Fibroblast of skin of left quadriceps (primary cell): ENCODE measurements at places on chromosomes 13 and 19.

GRCh38 chr19:33259539-33259938 lies 33.9 kb upstream of the SLC7A10 start:
- DNase-seq: no peak

- DNase-seq: no peak
Measured at GRCh38 chr13:21620861-21621260, 16.9 kb upstream of the MICU2 start.

DNA sequence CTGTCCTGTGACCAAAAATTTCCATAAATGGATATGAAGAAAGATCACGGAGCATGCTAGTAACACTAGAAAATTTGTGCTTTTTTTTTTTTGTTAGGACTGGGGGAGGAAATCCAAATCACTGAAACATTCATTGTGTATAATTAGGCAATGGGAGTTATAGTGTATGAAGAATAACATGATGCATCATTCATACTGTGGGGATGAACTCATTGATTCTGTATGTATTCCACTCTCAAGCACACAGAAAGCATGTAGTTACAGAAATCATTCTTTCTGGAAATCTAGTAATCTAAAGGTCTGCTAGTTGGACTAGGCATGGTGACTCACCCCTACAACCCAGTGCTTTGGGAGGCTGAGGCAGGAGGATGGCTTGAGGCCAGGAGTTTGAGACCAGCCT lies 749.7 kb downstream of the DIAPH3 start:
- DNase-seq: no peak

- no peak for DNase-seq
Measured at GRCh38 chr13:86906127-86906874, 764.9 kb upstream of the SLITRK5 start.

- no peak for DNase-seq
Measured at GRCh38 chr13:51283371-51283770, 56.1 kb upstream of the SERPINE3 start.

DNA sequence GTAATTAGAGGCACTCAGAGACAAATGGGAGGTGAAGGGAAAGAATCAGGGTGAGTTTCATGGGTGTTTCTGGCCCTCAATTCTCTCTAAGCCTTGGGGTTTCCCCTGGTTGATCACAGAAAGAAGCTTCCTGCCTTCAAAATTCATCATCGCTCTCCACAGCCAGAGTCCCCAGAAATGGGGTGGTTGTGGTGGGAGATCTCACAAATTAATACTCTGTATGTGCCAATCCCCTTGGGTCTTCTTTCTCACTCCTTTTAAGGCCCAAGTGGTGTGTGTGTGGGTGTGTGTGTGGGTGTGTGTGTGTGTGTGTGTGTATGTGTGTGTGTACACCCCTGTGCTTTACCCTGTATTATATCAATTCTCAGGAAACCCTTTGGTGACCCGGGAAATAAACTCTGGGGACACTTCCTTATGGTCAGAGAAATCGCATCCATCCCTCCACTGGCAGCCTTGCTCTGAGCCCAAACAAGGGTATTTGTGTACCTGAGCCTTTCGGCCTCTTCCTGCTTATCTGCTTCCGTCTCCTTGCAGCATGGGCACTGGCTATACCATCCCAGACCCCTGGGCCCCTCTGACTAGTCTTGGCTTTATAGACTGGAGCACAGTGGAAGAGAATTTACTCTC lies 2.8 kb upstream of the FCGBP start:
- DNase-seq: no peak

DNA sequence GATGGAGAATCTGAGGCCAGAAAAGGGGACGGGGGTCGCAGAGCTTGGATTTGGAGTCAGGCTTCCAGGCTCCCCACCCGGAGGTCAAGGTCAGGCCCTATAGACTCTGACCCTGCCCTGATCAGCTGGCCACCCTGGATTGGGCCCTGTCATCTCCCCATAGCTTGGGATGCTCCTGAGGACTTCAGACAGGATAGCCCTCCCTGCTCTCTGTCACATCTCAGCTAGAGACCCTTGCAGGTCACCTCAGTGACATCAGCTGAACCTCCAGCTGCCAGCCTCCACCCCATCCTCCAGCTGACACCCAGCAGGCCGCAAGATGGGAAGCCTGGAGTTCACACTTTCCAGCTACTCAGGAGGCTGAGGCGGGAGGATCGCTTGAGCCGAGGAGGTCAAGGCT lies 2.8 kb upstream of the TPM4 start:
- DNase-seq: no peak

- no peak for DNase-seq
Measured at GRCh38 chr13:42239161-42239560, 32.8 kb upstream of the AKAP11 start.

DNA sequence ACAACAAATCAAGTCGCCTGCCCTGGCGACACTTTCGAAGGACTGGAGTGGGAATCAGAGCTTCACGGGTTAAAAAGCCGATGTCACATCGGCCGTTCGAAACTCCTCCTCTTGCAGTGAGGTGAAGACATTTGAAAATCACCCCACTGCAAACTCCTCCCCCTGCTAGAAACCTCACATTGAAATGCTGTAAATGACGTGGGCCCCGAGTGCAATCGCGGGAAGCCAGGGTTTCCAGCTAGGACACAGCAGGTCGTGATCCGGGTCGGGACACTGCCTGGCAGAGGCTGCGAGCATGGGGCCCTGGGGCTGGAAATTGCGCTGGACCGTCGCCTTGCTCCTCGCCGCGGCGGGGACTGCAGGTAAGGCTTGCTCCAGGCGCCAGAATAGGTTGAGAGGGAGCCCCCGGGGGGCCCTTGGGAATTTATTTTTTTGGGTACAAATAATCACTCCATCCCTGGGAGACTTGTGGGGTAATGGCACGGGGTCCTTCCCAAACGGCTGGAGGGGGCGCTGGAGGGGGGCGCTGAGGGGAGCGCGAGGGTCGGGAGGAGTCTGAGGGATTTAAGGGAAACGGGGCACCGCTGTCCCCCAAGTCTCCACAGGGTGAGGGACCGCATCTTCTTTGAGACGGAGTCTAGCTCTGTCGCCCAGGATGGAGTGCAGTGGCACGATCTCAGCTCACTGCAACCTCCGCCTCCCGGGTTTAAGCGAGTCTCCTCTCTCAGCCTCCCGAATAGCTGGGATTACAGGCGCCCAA lies at the start of gene LDLR:
TSS of gene LDLR (plus strand) at position 210 of the 760 bp plus-strand sequence. CDS start at position 296, 86 bp downstream.
- DNase-seq: peak; percentile 80

GRCh38 chr13:25581351-25581750 lies 209.6 kb downstream of the ATP8A2 start:
- DNase-seq: no peak

DNA sequence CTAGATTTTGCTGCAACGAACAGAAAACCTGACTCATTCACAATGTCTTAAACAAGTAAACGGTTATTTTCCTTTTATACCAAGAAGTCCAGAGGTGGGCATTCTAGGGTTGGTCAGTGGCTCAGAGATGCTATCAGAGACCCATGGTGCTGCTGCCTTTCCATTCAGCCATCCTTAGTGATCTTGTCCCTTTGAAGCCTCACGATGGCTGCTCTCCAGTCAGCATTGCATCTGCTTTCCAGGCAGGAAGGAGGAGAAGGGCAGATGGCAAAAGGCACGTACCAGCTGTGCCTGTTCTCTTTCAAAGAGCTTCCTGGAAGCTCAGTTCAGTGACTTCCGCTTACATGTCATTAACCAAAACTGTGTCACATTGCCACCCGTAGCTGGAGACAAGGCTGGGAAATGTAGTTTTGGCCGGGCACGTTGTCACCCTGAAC lies 30.1 kb downstream of the WDFY2 start:
- no peak for DNase-seq

- DNase-seq: no peak
Measured at GRCh38 chr13:40983259-40983658, 35.9 kb downstream of the ELF1 start.

DNA sequence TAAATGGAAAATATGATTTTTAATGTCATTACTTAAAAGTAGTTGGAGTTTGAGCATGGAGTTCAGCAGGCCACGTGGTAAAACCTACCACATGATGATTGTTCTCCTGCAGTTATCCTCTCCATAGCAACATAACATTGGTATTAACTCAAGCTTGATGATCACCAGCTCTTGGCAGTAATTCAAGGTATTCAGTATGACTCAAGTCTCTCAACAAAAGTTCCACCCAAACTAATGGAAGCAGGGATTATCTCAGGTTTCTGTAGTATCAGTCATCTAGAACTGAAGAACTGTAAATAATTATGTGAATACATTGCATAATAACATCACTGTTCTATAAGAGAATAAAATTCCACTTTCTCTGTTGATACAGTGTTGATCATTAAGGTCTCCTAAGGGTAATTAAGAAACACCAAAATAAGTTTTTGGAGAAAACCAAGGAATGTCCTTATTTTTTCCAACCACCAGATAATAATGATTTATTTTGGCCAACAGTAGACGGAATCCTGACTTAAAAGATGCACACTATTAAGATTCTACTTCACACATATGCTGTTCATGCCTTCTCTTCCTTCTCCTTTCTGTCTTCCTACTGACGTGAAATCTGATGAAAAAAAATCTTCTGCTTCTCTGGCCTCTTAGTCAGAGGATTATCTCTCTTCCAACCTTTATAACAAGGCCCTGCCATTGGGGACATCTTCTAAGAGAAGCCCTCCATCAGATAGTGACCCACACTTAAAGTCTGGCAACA lies 1092.3 kb downstream of the EFNB2 start:
- peak; percentile 99 for DNase-seq

DNA sequence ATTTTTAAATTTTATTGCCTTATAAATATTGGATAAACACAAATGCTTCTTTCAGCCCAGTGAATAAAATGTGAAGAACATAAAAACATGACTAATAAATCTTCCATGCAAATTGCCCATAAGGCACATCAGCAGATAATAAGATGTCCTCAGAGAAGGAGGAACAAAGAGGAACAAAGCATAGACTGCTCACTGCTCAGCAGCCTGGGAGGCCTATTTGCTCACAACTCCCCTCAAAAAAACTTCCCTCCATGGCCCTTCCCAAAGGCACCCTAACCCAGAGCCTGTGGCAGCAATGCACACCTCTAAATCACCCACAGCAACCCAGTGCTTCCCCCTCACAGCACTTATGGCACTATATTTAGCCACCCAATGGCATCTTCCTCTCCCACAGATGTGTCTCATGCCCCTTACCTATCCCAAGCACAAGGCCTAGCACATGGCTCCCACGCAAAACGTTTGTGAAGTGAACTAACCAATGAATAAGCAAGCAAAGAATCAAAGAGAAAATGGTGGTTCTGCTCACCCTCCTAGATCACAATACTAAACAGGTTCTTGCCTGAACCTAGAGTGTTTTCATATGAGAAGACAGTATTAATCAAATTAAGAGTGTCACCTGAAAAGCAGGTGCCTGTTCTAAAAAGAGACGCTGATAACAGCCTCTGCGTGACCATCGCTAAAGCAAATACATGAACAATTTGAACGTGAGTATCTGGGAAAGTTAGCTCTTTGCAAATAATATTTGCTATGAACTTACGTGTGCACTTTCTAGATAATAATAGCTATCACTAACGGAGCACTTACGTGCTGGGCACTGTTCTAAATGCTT lies 96.9 kb downstream of the TBC1D4 start:
- DNase-seq: no peak

DNA sequence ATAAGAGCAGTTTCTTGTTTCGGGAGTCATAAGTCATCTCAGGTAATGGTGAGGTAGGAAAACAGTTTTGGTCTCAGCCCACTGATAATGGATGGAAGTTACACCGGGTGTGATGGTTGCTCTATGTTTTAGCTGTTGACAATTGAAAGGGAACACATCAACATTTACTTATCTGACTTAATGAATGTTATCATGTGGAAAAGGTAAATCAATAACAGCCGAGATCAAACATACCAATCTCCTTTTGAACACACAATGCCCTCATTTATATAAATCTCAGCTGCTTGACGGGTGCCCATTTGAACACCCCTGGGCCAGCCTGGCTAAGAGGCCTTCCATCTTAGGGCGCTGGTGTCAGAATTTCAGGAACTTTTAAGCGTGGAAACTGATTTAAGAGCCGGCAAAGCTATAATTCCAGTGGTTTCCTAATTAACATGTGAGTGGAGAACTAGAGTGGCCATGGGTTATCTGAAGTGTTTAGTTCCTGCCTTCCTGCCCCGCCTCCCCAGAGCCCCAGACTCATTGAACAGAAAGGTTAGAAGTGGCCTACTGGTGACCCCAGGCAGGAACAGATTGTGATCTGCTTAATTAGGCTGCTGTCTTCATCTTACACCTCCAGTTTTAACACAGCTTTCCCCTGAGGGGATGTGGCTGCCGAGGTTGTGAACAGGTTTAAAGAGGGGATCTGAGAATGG lies 572.7 kb downstream of the FGF9 start:
- no peak for DNase-seq

GRCh38 chr19:29401712-29402421 lies 123.9 kb upstream of the VSTM2B start:
- DNase-seq: no peak

GRCh38 chr13:108681986-108682575 lies 52.7 kb downstream of the MYO16 start:
- DNase-seq: peak; percentile 30

DNA sequence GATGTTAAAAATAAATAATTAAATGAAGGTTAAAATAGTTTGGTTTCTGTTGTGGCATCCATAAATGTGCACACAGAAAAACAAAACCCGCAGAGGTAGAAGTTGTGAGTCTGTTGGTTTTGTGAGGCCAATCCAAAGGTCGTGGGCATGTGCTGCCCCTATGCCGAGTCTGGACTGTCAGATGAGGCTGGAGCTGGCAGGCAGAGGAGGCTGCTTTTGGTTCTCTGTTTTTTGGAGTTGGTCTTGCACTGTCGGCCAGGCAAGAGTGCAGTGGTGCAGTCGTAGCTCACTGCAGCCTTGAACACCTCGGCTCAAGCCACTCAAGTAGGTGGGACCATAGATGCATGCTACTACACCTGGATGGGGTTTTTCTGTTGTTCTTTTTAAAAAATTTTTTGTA lies 43.7 kb downstream of the TSSK6 start:
- no peak for DNase-seq

- DNase-seq: no peak
Measured at GRCh38 chr19:41297628-41298347, 12.2 kb upstream of the CCDC97 start.

DNA sequence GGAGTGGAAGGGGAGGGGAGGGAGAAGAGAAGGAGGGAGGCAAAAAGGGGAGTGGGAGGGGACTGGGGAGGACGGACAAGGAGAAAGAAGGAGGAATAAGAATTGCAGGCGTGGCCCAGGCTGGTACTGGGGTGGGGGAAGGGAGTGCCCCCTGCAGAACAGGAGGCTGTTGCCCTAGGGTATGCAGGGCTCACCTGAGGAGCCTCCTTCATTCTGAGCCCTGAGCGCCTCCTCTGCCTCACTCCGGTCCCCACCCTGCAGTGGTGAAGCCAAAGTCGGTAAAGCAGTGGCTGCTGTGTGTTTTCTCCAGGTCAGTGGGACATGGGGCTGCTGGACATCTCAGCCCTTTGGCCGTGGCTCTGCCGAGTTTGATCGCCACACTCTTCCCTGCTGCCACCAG lies 9.1 kb upstream of the CDC16 start:
- DNase-seq: no peak
